Tibial nerve (tissue), 4 donors: ENCODE measurements at places on chromosomes 16 and 17. TPM values are rescaled to one million over a fixed set of nuclear protein-coding genes. Genes with fewer than 3 reads are reported as not detected.

The HS3ST3A1 gene
- total RNA-seq: not detected

The PAQR4 gene
- total RNA-seq: 15.0 TPM

The PRSS33 gene
- not detected for total RNA-seq

The METRN gene
- 131 TPM for total RNA-seq

DNA sequence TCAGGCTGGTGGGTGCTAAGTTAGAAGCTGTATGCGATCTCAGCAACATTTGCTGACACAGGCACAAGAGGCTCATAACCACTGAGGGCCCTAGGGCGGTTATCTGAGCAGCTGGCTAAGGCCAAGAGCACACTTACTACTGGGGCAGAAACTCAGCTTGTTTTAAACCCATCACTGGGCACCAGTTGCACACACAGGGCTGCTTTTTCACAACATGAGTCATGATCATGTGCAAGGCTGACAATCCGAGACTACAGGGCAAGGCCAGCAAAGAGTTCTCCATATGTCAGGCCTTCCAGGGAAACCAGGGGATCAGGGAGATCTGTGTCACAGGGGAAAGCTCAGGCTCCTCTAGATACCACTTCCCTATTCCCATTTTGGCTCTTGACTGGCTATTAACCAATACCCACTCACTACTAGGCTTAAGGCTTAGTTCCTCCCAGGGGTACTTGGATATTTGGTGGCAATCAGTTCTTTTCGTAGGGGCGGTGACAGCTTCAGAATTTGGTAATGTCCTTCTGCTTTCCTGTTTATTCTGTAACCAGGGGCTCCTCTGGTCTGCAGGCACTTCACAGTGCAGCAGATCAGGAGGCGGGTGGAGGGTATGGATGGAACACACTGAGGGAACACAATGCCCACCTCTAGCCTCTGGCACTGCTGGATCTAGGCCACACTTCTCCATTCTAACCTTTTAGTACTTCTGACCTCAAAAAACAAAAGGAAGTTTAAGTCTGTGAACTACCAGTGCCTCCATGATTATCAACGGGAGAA is 44.9 kb upstream of the ERN1 start:
- H3K4me3 ChIP-seq: no peak overlapping the region
- H3K4me1 ChIP-seq: peaks cover 32% of the 10 kb centered on the region
- H3K27me3 ChIP-seq: no peaks in the 10 kb centered on the region
- H3K27ac ChIP-seq: peak overlapping the region; percentile 32
- DNase-seq: no peak

GRCh38 chr17:40364906-40365305 is 369 bp upstream of the GJD3 start:
- H3K27ac ChIP-seq: no peak overlapping the region
- peaks cover 6% of the 10 kb centered on the region for H3K4me1 ChIP-seq
- H3K27me3 ChIP-seq: peaks cover 7% of the 10 kb centered on the region
- DNase-seq: no peak

GRCh38 chr16:66459878-66460277 is 32.8 kb downstream of the BEAN1 start:
- DNase-seq: no peak
- peaks cover 30% of the 10 kb centered on the region for H3K27me3 ChIP-seq
- no peaks in the 10 kb centered on the region for H3K4me1 ChIP-seq
- H3K4me3 ChIP-seq: no peak overlapping the region
- H3K27ac ChIP-seq: no peak overlapping the region

GRCh38 chr17:18041776-18042175 is 2.6 kb downstream of the GID4 start:
- no peak overlapping the region for H3K4me3 ChIP-seq
- H3K4me1 ChIP-seq: peaks cover 25% of the 10 kb centered on the region
- DNase-seq: no peak
- H3K36me3 ChIP-seq: no peaks in the 10 kb centered on the region

DNA sequence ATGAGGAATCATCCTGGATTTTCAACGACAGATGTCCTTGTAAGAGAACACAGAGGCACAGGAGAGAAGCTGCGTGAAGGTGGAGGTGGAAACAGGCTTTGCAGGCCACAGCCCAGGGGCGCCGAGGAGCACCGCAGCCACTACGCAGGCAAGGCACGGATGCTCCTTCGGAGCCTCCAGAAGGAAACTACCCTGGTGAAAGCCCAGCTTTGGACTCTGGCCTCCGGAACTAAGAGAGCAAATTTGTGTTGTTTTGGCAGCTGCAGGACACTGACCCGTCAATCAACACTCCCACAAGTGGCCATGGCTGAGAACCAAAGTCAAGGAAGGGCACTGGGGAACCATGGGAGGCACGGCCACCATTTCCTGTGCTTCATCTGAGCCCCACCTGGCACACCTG is 3.4 kb downstream of the ARL16 start:
- H3K27ac ChIP-seq: no peak overlapping the region
- H3K27me3 ChIP-seq: no peaks in the 10 kb centered on the region
- no peak overlapping the region for H3K4me3 ChIP-seq
- DNase-seq: no peak
- no peaks in the 10 kb centered on the region for H3K4me1 ChIP-seq

DNA sequence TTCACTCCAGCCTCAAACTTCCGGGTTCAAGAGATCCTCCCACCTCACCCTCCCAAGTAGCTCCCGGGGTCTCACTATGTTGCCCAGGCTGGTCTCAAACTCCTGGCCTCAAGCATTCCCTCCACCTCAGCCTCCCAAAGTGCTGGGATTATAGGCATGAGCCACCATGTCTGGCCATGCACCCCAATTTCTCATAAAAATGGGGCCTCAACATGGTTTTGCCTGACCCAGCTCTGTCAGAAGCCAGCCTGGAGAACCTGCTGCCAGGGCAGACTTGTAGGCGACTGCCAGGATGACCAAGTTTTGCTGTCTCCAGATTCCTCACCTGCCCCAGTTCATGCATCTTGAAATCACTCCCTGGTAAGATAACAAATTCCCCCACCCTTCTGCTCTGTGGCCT is 82.9 kb downstream of the AIPL1 start:
- H3K27ac ChIP-seq: no peak overlapping the region
- H3K27me3 ChIP-seq: no peaks in the 10 kb centered on the region
- DNase-seq: no peak
- no peak overlapping the region for H3K4me3 ChIP-seq
- no peaks in the 10 kb centered on the region for H3K4me1 ChIP-seq
- H3K36me3 ChIP-seq: no peaks in the 10 kb centered on the region

DNA sequence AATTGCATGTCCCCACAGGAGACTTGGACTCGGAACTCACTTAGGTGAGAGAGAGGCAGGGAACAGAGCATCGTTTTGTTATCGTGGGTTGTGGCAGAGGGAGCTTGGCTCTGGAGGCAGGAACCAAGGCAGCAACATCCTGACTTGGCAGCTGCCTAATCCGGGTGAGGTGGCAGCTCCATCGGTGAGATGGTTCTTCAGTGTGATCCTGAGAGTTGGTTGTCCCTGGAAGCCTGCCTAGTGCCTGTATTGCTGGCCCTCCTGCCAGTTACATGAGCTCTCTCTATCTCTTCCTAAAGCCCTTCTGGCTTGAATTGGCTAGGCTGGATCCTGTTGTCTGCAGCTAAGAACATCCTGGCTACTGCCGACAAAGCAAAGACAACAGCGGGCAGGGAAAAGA is 19.9 kb upstream of the SEC14L1 start:
- no peaks in the 10 kb centered on the region for H3K27me3 ChIP-seq
- no peak overlapping the region for H3K4me3 ChIP-seq
